Brain microvascular endothelial cell (primary cell): ENCODE measurements at places on chromosomes 2 and 18.

GRCh38 chr2:226676618-226677017 lies 123.0 kb downstream of the IRS1 start:
- no peak for DNase-seq

- DNase-seq: no peak
These were observed 35.8 kb downstream of the MSH6 start for GRCh38 chr2:47818777-47819176.

DNA sequence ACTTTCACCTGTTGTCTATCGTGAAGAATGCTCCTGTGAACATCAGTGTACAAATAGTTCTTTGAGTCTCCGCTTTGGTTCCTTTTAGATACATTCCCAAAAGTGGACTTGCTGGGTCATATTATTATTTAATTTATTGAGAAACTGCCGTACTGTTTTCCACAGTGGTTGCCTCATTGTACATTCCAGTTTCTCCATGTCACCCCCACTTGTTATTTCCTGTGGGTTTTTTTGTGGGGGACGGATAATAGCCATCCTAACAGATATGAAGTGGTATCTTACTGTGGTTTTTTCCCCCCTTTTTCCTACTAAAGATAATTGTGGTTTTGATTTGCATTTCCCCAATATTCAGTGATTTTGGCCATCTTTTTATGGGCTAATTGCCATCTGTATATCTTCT lies 53.8 kb downstream of the SMCHD1 start:
- DNase-seq: no peak

- peak; percentile 60 for DNase-seq
These were observed 198.4 kb downstream of the NYAP2 start for GRCh38 chr2:225597911-225598310.

DNA sequence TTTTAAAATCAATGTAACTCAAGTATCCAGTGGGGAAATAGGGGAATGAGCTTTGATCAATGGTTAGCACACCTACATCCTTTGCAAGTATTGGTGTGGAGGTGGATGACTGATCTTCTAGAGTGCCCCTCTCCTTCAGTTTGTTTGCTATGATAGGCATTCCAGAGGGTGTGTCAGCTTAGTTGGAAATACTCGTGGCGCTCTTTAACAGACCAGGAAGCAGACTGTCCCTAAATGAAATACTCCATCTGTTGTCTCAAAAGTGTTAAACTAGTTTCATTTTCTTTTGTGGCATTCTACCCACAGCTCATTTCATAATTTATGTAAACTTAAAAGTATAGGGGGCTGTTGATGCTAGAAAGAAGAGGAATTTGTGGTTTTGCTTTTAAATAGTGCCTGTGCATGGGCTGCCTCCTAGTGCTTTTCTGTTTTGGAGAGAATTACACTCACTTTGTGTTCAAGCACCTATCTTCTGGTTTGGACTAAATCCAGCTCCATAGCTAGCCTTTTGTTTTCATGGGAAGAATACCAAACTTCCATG lies 66.2 kb downstream of the STAT1 start:
- peak; percentile 62 for DNase-seq

DNA sequence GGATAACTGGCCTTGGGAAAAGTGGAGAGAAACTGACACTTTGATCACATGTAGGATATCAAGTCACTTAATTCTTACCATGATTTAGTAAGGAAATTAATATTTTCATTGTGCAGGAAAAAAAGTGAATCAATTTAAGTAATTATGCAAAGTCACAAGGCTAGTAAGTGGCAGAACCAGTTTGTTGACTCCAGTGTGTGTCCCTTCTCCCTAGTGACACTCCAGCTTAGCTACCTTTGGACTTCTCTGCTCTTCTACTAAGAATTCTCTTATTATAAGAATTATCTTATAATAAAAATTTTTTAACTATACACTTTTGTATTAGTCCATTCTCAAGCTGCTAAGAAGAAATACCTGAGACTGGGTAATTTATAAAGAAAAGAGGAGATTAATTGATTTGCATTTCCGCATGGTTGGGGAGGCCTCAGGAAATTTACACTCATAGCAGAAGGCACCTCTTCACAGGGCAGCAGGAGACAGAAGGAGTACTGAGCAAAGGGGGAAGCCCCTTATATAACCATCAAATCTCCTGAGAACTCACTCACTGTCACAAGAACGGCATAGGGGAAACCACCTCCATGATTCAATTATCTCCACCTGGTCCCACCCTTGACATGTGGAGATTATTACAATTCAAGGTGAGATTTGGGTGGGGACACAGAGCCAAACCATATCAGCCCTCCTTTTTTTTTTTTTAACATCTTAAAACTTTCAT lies 13.6 kb downstream of the COL4A4 start:
- DNase-seq: no peak

GRCh38 chr2:132383956-132384355 lies 32.6 kb upstream of the GPR39 start:
- DNase-seq: no peak

GRCh38 chr2:200713704-200714064 lies 98.0 kb upstream of the BZW1 start:
- DNase-seq: no peak

DNA sequence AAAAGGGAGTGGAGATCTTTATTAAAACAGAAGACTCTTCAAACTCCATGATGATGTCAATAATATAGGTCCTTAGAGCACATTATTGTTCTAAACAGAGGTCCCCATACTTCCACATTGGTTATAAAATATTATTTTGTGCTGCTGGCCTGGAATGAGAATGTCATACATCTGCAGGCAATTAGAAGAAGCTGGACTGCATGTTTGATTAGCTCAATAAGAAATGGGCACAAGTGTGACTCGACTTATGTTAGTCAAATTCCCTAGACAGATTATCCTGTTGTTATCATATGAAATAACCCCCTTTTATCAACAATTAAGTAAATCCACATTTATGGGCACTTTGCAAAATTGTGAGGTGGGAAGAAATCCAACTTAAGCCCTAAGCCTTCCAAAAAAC lies 8.8 kb downstream of the EFEMP1 start:
- DNase-seq: no peak

DNA sequence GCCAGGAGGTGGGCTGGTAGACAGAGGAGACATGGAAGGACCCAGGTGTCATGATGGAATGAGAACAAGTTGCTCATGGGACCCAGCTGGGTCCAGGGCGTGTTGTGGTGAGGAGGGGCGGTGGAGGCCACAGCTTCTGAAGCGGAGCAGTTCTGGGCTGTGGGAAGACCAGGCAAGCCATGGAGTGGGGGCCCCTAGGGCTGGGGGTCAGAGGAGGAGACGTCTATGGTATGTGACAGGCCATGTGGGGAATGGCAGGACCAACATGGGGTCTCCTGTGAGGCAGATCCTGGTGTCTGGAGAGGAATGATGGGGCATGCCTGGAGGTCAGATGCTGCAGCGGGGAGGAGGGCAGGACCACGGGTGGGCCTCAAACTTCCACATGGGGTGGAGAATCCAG lies 16.9 kb downstream of the MYO7B start:
- no peak for DNase-seq

DNA sequence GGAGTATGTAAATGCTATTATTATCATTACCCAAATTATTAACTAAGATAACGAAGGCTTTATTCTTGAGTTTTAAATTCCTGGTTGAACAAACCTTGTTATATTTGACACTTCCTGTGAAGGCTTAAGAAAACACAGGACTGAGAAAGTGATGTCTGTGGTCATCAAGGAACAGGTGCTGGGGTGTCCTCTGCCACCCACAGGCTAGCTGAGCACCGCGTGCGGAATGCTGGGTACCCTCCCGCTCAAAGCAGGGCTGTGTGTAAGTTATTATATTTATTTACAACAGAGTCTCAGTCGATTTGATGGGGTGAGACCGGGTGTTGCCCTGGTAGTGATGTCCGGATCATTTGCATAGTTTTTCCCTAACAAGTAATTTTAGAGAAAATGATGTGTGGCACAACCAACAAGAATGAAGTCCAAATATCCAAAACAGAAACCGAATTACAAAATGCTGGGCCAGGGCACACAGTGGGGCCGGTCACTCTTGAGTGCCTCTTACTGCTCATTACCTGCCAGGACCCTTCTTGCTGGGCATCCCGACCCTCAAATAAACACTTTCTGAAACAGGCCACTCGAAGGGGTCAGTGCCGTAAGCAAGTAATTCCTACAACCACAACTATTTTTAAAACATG lies 49.2 kb downstream of the TMEM18 start:
- DNase-seq: no peak

DNA sequence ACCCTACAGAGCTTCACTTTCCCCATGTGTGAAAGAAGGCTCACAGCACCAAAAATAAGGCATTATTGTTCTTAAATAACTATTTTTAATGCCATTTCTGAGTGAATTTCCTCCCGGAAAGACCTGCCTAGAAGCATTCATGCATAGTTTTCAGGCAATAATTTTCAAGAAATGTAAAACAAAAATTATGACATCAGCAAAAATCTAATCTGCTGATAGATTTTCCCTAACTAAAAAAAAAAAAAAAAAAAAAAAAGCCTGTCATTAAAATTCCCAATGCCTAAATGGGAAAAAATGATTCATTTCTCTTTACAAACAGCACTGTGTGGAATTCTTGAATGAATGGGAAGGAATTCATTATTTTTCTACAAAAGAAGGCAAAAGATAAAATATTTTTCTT lies 35.4 kb downstream of the ABCB11 start:
- no peak for DNase-seq

DNA sequence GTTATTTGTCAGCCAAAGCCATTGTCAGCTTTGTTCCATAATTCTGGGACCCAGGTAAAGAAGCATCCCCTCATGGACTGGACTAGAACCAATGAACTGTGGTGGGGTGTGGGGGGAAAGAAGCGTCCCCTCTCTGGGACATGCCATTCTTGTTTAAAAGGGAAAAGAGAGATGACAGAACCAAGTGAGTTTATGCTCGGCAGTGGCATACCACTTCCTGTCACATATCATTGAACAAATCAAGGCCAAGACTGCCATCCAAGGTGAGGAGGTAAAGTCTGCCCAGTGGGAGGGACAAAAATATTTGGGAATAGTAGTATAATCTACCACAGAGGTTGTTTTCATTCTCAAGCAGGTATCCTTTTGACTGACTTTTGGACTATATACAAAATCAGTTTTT lies 4.7 kb upstream of the GLS start:
- DNase-seq: no peak

DNA sequence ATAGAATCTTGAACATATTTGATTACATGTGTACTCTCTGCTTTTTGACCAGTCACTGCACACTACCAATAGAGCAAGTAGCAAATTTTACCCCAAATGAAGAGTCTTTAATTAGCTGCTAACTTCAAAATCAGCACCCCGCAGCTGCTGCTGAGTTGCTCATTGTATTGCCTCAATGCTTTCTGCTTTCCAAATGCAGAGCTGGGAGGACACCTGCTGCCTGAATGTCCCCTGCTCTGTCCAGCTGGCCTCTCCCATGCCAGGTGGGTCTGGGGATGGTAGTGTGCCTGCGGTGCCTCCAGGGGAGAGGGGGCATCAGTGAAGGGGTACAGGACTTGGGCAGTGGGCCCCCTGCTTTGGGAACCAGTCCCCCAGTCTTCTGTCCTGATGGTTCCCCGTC lies 184.8 kb downstream of the PRKCE start:
- no peak for DNase-seq

- DNase-seq: no peak
These were observed 510.1 kb downstream of the EIPR1 start for GRCh38 chr2:2867397-2867979.

GRCh38 chr2:71557321-71557720 lies 104.0 kb downstream of the DYSF start:
- no peak for DNase-seq

- DNase-seq: no peak
These were observed 24.2 kb downstream of the COLEC12 start for GRCh38 chr18:476251-476664.

- DNase-seq: no peak
These were observed 58.9 kb upstream of the TEX51 start for GRCh38 chr2:126839796-126840195.

GRCh38 chr2:104654811-104655210 lies 199.1 kb upstream of the POU3F3 start:
- DNase-seq: no peak
